M059J (cell line): ENCODE measurements at places on chromosomes 1 and 21. TPM values are rescaled to one million over a fixed set of nuclear protein-coding genes. Genes with fewer than 3 reads are reported as not detected.

The FALEC gene
- total RNA-seq: not detected in 2 replicates

The ITLN2 gene
- total RNA-seq: not detected in 2 replicates

The ASPM gene
- total RNA-seq: 39.8 and 62.1 TPM in 2 replicates

The TMEM240 gene
- total RNA-seq: 0.15 TPM in 1 of 2 replicates, not detected in the other

The GALE gene
- 64.3 and 80.7 TPM in 2 replicates for total RNA-seq

The CEP170 gene
- total RNA-seq: 41.6 and 59.6 TPM in 2 replicates

The FCRL3 gene
- total RNA-seq: not detected in 2 replicates

The INAVA gene
- 2.8 and 4.9 TPM in 2 replicates for total RNA-seq

The LRRC8C gene
- 4.8 and 6.1 TPM in 2 replicates for total RNA-seq

The CLSTN1 gene
- 58.6 and 97.5 TPM in 2 replicates for total RNA-seq

The PTAFR gene
- 0.07 and 0.47 TPM in 2 replicates for total RNA-seq

The OLIG2 gene
- total RNA-seq: not detected in 2 replicates

The CAPN8 gene
- not detected in 2 replicates for total RNA-seq

The KCNN3 gene
- total RNA-seq: 0.37 TPM in 1 of 2 replicates, not detected in the other

The OLFML3 gene
- 2.2 and 5.2 TPM in 2 replicates for total RNA-seq

The IFNLR1 gene
- total RNA-seq: 1.9 and 2.3 TPM in 2 replicates

The ABCB10 gene
- 10.9 and 17.8 TPM in 2 replicates for total RNA-seq

The DYNLT4 gene
- total RNA-seq: 1.4 TPM in 1 of 2 replicates, not detected in the other

The BRDT gene
- not detected in 2 replicates for total RNA-seq

The MIXL1 gene
- total RNA-seq: not detected in 2 replicates

The GMEB1 gene
- 4.2 and 8.1 TPM in 2 replicates for total RNA-seq

The LCE3E gene
- not detected in 2 replicates for total RNA-seq

The LIN28A gene
- not detected in 2 replicates for total RNA-seq

The NCAM2 gene
- 2.4 and 3.1 TPM in 2 replicates for total RNA-seq

The ERG gene
- total RNA-seq: 0.10 TPM in 1 of 2 replicates, not detected in the other

The ADCY10 gene
- 0.15 TPM in 1 of 2 replicates, not detected in the other for total RNA-seq

The PPM1J gene
- 1.3 and 1.5 TPM in 2 replicates for total RNA-seq

The CFHR1 gene
- not detected in 2 replicates for total RNA-seq

The TRIM58 gene
- not detected in 2 replicates for total RNA-seq

The TFAP2E gene
- not detected in 2 replicates for total RNA-seq

The TRIM46 gene
- total RNA-seq: 1.1 and 3.1 TPM in 2 replicates

The SPRR4 gene
- not detected in 2 replicates for total RNA-seq

The CORT gene
- not detected in 2 replicates for total RNA-seq

The S1PR1 gene
- total RNA-seq: 6.8 and 6.9 TPM in 2 replicates

The CNIH4 gene
- total RNA-seq: 72.0 and 92.6 TPM in 2 replicates

The OR2L3 gene
- not detected in 2 replicates for total RNA-seq

The HSD3B1 gene
- not detected in 2 replicates for total RNA-seq

The RAB7B gene
- total RNA-seq: 0.44 and 0.69 TPM in 2 replicates

The OR2L13 gene
- not detected in 2 replicates for total RNA-seq

The TLR5 gene
- 0.10 and 0.49 TPM in 2 replicates for total RNA-seq

The OR2T33 gene
- not detected in 2 replicates for total RNA-seq

The CYP4B1 gene
- not detected in 2 replicates for total RNA-seq

The TFF2 gene
- 0.30 TPM in 1 of 2 replicates, not detected in the other for total RNA-seq

The TMEM61 gene
- not detected in 2 replicates for total RNA-seq

The LPAR3 gene
- total RNA-seq: 2.6 and 3.6 TPM in 2 replicates

The PLA2G2F gene
- total RNA-seq: not detected in 2 replicates

The HFM1 gene
- total RNA-seq: 0.10 TPM in 1 of 2 replicates, not detected in the other

The FCGR2B gene
- not detected in 2 replicates for total RNA-seq

The MAEL gene
- total RNA-seq: 0.20 and 0.52 TPM in 2 replicates

The PLA2G2C gene
- total RNA-seq: not detected in 2 replicates

The AVPR1B gene
- not detected in 2 replicates for total RNA-seq

The AMY2B gene
- not detected in 2 replicates for total RNA-seq

The OR2T11 gene
- not detected in 2 replicates for total RNA-seq

The PLEKHN1 gene
- 2.4 and 4.5 TPM in 2 replicates for total RNA-seq

The OMA1 gene
- 18.9 and 21.4 TPM in 2 replicates for total RNA-seq

The CDK18 gene
- total RNA-seq: 0.12 and 1.2 TPM in 2 replicates
